Liver (tissue), 10 donors: ENCODE measurements at places on chromosomes 13 and 19.
A peak's percentile ranks its signal among the peaks of the same experiment; 100 is the strongest.

GRCh38 chr13:112704308-112705145 lies 14.7 kb downstream of the ATP11A start:
- no peak for DNase-seq

GRCh38 chr19:38032151-38032550 lies 125.1 kb downstream of the SIPA1L3 start:
- DNase-seq = no peak

DNA sequence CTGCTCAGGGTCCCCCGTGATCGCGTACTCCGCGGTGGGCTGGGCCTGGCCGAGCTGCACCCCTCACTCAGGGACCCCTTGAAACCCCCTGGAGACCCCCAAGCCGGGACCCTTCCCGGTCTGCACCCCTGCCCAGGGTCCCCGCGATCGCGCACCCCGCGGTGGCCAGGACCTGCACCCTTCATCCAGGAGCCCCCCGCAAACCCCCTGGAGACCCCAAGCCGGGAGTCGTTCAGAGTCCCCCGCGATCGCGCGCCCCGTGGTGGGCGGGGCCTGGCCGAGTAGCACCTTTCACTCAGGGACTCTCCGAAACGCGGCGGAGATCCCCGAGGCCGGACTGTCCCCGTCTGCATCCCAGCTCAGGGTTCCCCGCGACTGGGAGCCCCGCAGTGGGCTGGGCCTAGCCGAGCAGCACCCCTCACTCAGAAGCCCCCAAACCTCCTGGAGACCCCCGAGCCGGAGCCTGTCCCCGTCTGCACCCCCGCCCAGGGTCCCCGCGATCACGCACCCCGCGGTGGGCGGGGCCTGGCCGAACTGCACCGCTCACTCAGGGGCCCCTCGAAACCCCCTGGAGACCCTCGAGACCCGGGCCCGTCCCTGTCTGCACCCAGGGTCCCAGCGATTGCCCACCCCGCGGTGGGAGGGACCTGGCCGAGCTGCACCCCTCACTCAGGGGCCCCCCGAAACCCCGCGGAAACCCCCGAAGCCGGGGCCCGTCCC lies 748 bp downstream of the LMNB2 start:
- DNase-seq = peak; percentile 49

- no peak for DNase-seq
Measured at GRCh38 chr19:5625641-5626040, 2.8 kb downstream of the SAFB start.

DNA sequence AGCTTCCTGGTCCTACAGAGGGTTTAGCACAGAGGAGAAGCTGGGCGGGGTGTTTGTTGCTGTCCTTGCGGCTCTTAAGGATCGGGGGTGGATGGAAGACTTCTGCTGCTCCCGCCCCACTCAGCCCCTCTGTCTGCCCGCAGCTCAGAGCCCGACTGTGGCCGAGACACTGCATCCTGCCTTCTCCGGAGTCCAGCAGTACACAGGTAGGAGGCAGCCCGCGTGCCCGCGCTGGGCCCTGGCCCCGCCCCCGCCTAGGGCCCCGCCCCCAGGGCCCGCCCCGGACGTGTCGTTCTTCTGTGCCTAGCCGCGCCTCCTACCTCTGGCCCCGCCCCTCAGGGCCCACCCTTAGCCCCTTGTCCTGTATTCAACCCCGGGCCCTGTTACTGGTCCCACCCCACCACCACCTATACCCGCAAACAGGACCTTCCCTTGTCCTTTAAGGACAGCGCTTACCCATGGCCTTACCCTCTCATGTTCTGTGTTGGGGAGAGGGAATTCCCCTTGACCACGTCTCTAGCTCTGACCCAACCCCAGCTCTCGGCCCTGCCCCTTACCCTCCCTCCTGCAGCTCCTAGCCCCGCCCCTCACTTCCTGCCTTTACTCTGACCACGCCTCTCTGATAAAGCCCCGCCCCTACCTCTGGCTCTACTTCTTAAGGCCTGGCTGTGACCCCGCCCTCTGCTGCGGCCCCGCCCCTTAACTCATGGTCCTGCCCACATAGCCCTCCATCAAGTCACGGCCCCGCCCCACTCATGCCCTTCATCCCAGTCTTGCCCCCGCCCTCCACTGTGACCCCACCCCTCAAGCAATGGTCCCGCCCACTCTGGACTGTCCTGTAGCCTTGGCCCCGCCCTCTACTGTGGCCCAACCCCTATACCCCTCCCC lies 60.5 kb downstream of the CELF5 start:
- peak; percentile 83 for DNase-seq

GRCh38 chr19:45200568-45200967 lies 22.0 kb downstream of the BLOC1S3 start:
- DNase-seq = no peak

DNA sequence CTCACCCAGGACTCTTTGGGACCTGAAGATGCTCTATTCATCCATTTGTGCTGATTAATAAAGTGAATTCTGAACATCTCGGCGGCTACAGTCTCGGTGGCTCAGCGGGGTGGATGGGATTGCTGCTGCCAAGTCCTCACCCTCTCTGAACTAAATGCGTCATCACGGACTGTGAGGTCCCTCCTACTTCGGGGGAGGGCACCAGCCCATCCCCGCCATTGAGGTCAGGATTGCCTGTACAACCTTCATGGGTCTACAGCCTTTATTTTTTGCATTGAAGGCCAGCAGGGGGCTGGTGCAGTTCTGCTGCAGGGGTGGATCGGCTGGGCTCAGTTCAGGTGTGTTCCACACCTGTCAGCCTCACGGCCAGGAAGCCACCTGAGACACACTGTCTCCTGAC lies 181.8 kb downstream of the COL4A1 start:
- DNase-seq = no peak

- no peak for DNase-seq
Measured at GRCh38 chr13:98353750-98354149, 176.7 kb upstream of the RNF113B start.

DNA sequence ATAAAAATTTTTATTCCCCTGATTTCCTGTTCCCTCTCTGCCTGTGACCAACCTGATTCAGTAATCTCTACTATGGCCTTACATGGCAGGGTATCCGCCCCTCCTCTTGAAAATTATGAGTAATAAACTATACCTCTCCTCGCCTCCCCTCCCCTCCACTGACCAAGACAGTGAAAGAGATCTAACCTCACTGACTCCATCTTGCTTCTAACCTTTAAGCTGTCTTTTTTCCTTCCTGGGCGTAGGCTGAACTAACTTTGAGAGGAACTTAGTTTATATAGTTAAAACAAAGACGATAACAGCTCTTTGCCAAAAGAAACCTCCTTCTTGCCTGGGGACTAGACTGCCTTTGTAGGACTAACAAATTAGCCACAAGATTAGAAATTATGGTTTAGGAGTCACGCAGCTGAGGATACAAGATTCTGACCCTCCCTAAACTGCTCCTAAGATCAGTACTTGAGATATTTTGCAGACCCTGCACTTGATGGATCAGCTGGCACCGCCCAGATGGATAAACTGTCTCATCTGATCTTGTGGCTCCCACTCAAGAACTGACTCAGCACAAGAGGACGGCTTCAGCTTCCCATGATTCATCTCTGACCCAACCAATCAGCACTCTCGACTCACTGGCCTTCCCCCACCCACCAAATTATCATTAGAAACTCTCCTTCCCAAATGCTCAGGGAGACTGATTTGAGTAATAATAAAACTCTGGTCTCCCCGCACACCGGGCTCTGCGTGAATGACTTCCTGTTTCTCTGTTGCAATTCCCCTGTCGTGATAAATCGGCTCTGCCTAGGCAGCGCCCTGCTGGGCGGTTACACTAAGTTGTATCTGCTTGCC lies 187.1 kb downstream of the TDRD3 start:
- DNase-seq = no peak

GRCh38 chr19:39778763-39779162 lies at the start of gene LEUTX:
Gene LEUTX, plus strand, starts transcription at chr19:39778854. Its CDS starts 67 bp downstream, at chr19:39778921.
- DNase-seq = no peak

GRCh38 chr13:93279982-93280381 lies 53.4 kb downstream of the GPC6 start:
- DNase-seq = no peak

DNA sequence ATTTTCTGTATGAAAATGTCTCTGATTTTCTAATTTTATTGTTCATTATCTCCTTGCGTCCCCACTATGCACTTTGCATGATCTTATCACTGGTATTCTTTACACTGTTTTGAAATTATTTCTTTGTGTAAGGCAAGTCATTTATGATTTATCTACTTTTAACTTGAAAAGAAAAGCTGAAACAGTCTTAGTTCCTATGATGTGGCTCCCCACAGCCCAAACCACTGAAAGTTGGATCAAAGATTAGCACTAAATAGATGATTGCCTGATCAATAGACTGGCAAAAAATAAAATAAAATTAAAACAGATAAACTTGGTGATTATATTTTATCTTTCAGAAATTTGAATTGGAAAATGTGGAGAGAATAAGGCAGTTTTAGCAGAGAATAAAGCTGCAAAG lies 1101.9 kb downstream of the PCDH9 start:
- DNase-seq = no peak

GRCh38 chr19:1336079-1336684 lies 47.5 kb upstream of the NDUFS7 start:
- no peak for DNase-seq

- peak; percentile 32 for DNase-seq
Measured at GRCh38 chr13:21675095-21675991, 4.5 kb downstream of the FGF9 start.

DNA sequence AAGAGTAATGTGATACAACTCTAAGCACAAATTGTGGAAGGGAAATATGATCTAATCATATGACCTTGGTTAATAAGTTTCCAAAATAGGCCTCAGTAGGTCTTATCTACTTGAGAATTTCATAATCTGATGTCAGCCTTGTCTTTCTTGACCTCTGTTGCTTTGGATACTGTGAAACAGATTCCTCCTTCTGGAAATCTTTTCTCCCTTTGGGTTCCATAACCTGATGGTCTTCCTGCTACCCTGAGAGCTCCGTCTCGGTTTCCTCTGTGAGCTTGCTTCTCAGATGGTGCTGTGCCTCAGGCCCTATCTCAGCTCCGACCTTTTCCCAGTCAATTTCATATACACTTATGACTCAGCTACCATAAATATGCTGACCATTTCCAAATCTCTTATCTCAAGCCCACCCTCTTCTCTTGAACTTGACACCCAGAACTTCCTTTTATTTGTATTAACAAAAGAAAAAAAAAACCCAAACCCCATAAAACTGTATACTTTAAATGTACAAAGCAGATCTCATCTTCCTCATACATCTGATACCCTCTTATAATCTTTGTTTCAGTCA lies 6.4 kb upstream of the SLC46A3 start:
- no peak for DNase-seq

GRCh38 chr19:6728346-6728745 lies 7.9 kb upstream of the C3 start:
- no peak for DNase-seq

DNA sequence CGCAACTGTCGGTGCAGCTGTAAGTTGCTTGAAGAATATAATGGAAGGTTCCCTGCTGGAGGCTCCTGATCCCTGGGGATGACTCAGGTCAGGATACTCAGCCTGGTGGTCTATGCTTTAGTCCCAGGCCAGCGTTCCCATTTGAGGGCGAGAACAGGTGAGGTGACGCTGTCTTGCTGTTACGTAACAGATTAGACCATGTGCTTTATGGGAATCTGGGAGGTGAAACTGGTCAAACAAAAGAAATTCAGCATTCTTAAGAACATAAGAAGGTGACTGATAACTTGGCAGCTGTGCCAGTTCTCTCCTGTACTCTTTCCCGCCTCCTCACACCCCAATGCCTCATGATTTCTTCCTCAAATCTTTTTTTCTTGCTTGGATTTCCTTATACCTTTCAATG lies at the start of gene CXCL17:
CXCL17 (minus strand) TSS at position 114 of the 400 bp plus-strand sequence. CDS start 114 bp downstream, outside the sequence.
- no peak for DNase-seq

DNA sequence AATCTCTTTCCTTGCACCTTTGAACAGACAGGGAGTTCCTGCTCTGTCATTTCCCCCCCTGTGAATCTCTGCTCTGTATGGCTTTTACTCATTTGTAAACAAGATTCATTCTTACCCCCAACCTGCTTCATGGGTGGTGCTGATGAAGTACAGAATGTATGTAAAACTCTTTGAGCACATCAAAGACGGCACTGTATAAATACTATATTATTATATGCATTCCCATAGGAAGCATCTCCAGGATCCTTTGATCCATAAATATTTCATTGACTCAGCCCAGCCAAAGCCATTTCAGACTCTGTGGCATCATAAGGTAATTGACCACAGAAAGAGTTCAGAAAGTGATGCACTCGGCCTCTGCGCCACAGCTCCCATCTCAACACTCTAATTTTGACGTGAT lies 208.7 kb downstream of the EFNB2 start:
- DNase-seq = no peak

GRCh38 chr19:46924874-46925547 lies 64.2 kb downstream of the ARHGAP35 start:
- no peak for DNase-seq

DNA sequence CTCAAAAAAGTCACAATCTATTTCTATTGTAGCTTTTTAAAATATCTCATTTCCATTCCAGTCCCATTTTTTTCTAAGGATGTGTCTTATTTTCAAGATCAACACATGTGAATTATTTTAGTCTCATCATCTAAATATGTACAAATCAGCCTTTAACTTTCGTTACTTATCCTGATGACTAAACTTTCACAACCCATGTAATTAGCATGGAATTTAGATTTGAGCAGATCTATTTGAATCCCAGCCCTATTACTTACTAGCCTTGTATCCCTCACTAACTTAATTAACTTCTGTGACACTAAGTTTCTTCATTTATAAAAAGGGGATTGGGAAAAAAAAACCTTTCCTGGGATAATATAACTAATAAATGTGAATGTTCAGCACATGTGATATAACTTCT lies 81.1 kb downstream of the UFM1 start:
- DNase-seq = no peak

- no peak for DNase-seq
Measured at GRCh38 chr19:49469828-49470614, 4.0 kb upstream of the FLT3LG start.

DNA sequence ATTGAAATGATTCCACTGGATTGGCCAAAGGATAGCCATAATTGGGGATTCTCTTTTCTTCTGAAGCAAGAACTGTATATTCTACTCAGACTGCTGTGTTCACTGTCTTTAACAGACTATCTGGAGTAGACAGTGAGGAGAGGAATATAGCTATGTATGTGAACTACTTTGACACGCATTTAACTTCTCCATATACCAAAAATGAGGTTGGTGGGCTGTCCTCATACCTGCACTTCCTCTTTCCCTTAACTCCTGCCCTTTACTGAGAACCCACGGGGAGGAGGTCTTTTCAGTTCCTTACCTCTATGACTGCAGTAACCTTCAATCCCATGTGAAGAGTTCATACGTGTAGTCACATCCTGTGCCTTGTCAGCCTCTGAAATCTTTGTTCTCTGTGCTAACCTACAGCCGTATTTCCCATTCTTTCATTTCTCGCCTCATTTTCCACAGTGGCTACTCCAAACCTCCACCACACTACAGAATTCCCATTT lies 305.8 kb downstream of the MTUS2 start:
- no peak for DNase-seq

GRCh38 chr13:97653443-97654140 lies 219.6 kb downstream of the RAP2A start:
- no peak for DNase-seq

GRCh38 chr13:35770756-35771297 lies 294.3 kb upstream of the MAB21L1 start:
- DNase-seq = no peak

GRCh38 chr13:108508263-108508662 lies 121.1 kb upstream of the MYO16 start:
- DNase-seq = no peak

GRCh38 chr13:41117869-41118268 lies 14.7 kb downstream of the KBTBD6 start:
- no peak for DNase-seq

- DNase-seq = no peak
Measured at GRCh38 chr19:7730286-7731217, 1.4 kb downstream of the CLEC4G start.

GRCh38 chr13:41019011-41019487 lies at the start of gene ELF1:
Gene ELF1, minus strand, starts transcription at chr13:41019316. Its CDS starts 37,262 bp downstream, at chr13:40982054.
- DNase-seq = no peak
